ENCODE measurements at places on chromosomes 2 and 18. TPM values are rescaled to one million over a fixed set of nuclear protein-coding genes. Genes with fewer than 3 reads are reported as not detected.

Gene GGCX
- 28.4 TPM for polyA plus RNA-seq

Gene OXER1
- polyA plus RNA-seq, result 5.2 TPM

Gene ASNSD1
- 101 TPM for polyA plus RNA-seq

Gene GAD1
- polyA plus RNA-seq, result 2.0 TPM

Gene TUBB8B
- polyA plus RNA-seq, result not detected

Gene MC2R
- polyA plus RNA-seq, result 725 TPM

Gene OTOF
- 1.1 TPM for polyA plus RNA-seq

Gene TBR1
- not detected for polyA plus RNA-seq

Gene RGPD4
- polyA plus RNA-seq, result not detected

Gene RAX
- polyA plus RNA-seq, result not detected

Gene LYG1
- 10.8 TPM for polyA plus RNA-seq

Gene C2orf68
- polyA plus RNA-seq, result 29.0 TPM

Gene INHBB
- polyA plus RNA-seq, result 8.7 TPM

Gene SOX11
- not detected for polyA plus RNA-seq

Gene TIMM21
- polyA plus RNA-seq, result 102 TPM

Gene PLEK
- polyA plus RNA-seq, result 12.2 TPM

Gene EFHD1
- 6.5 TPM for polyA plus RNA-seq

Gene REEP1
- 1.7 TPM for polyA plus RNA-seq

Gene SLC4A3
- 40.5 TPM for polyA plus RNA-seq

Gene LINC00305
- polyA plus RNA-seq, result not detected

Gene CNRIP1
- polyA plus RNA-seq, result 12.6 TPM

Gene STON1
- 7.2 TPM for polyA plus RNA-seq

Gene IL1B
- polyA plus RNA-seq, result 5.9 TPM

Gene COLEC12
- polyA plus RNA-seq, result 1.5 TPM

Gene ALS2
- polyA plus RNA-seq, result 15.3 TPM

Gene CD207
- not detected for polyA plus RNA-seq

Gene ARHGAP28
- 7.3 TPM for polyA plus RNA-seq

Gene SLC23A3
- polyA plus RNA-seq, result 0.84 TPM

Gene EGR4
- 0.32 TPM for polyA plus RNA-seq

Gene OLA1
- 49.8 TPM for polyA plus RNA-seq

Gene C2orf80
- polyA plus RNA-seq, result not detected

Gene TGFA
- 0.30 TPM for polyA plus RNA-seq

Gene CCDC178
- 0.13 TPM for polyA plus RNA-seq

Gene AMER3
- polyA plus RNA-seq, result 0.46 TPM

Gene LBX2
- polyA plus RNA-seq, result not detected
